ENCODE measurements at places on chromosomes 4 and X. TPM values are rescaled to one million over a fixed set of nuclear protein-coding genes. Genes with fewer than 3 reads are reported as not detected.

DNA sequence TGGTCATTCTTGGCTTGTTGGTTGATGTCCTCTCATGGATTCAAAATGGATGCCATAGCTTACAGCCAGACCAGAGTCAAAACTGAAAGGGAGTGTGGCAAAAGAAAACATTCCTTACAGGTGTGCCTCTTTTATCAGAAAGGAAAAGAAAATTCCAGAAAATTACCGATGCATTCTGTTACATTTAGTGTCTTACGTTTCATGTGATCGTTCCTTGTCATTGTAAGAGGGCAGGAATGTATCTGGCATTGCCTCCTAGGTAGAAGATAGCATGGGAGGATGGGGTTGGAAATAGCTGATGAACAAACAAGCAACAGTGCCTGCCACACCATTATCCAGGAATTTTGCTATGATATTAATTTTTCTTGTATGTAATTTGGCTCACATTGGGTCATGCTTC, 13.1 kb downstream of the GRXCR1 start:
- DNase-seq = no peak

DNA sequence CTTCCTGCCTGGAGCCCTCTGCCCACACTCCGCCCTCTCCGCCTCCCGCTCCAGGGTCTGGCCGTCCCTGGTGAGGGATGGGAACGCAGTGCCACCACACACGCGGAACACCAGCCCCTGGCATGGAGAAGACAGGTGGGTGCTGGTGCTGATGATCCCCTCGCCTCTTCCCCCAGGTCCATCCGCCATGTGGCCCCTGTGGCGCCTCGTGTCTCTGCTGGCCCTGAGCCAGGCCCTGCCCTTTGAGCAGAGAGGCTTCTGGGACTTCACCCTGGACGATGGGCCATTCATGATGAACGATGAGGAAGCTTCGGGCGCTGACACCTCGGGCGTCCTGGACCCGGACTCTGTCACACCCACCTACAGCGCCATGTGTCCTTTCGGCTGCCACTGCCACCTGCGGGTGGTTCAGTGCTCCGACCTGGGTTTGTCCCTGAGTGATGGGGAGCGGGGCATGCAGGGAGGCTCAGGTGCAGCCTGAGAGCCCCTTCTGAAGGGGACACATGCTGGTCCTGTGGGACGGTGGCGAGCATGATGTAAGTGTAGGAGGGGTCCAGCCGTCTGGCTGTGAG, 9.8 kb downstream of the BGN start:
- DNase-seq = no peak

DNA sequence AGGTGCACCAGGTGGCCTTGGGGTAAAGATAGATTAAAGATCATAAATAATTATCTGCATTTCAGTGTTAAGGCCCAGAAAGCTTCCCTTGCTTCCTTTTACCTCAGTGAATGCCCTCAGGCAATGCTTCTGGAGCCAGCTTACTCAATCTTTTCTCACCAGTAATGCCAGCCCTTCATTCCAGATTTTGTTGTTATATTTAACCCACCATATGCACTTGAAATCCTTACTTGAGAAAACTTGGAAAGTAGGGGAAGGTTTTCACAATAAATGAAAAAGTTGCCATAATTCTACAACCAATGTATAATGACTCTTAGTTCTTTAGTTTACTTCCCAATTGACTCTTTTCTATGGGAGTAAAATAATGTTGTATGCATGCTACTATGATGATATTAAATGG, 17.1 kb upstream of the PBDC1 start:
- DNase-seq = no peak

DNA sequence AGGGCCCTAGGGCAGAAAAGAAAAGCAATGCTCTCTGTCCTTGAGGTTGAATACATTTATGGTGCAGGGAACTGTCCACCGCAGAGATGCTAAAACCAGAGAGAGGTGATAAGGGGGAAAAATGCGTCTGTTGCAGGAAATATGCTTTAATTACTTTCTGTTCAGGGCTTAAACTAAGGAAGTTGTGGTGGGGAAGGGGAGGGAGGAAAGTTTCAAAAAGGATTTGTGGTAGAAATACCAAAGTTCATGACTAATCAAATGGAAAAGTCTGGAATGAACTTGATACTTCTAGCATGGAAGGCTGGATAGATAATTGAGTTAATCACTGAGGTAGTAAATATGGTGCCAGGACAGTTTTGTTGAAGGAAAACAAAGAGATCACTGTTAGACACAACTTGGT, 99.0 kb downstream of the ASB9 start:
- DNase-seq = no peak

GRCh38 chr4:70863099-70863790, 23.6 kb upstream of the GRSF1 start:
- DNase-seq = no peak

DNA sequence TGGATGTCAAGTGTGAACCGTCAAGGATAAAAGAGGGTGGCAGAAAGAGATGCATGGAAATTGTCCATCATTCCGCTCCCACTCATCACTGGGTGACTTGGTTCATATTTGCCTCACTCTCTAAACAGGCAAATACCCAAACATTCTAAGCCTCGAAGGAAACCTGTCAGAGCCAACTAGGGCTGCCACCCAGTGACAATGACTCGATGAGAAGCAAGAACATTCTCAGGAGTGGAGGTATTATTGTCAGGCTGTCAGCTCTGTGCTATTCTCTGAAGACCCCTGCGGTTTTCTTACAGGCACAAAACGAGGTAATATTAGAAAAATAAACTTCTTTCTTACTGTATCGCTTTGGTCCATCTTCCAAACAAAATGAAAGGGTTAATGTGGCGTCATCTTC, 139.6 kb downstream of the LDB2 start:
- no peak for DNase-seq

GRCh38 chrX:48516987-48517386, 4.6 kb upstream of the EBP start:
- DNase-seq = no peak

- DNase-seq = no peak
Measured at GRCh38 chr4:44914223-44914622, 187.9 kb upstream of the GNPDA2 start.

GRCh38 chrX:11908371-11908770, 150.3 kb downstream of the MSL3 start:
- no peak for DNase-seq

- DNase-seq = no peak
Measured at GRCh38 chrX:101749436-101749835, 89.8 kb upstream of the ARMCX2 start.

GRCh38 chr4:6183740-6184139, 16.6 kb downstream of the JAKMIP1 start:
- DNase-seq = no peak

GRCh38 chrX:95675794-95676193, 1008.8 kb upstream of the DIAPH2 start:
- no peak for DNase-seq

- DNase-seq = no peak
Measured at GRCh38 chr4:72702948-72703347, 133.9 kb upstream of the ADAMTS3 start.

DNA sequence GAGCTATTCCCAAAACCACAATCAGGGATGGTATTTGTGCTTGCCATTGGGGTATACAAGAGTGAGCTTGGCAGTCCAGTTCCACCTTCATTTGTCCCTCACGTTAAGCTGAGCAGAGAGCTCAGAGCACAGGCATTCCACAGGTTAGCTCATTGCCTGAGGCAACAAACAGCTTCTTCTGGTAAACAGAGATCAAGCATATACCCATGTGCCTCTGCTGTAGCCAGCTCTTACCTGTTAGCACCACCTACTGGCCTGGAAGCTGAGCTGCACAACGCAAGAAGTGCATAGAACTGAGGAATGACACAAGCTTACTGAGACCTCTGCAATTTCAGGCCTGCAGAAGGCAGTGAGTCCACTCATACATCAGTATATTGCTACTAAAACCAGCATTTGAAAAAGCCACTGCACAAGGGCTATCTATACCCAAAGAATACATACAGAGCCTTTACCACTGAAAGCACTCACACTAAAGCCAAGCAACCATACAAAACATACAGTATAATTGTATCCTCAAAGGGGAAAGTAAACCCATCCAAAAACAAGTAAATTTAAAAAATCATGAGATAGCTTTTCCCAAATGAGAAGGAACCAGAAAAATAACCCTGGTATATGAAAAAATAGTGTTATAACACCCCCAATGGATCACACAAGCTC, 258.3 kb upstream of the GABRA2 start:
- no peak for DNase-seq

DNA sequence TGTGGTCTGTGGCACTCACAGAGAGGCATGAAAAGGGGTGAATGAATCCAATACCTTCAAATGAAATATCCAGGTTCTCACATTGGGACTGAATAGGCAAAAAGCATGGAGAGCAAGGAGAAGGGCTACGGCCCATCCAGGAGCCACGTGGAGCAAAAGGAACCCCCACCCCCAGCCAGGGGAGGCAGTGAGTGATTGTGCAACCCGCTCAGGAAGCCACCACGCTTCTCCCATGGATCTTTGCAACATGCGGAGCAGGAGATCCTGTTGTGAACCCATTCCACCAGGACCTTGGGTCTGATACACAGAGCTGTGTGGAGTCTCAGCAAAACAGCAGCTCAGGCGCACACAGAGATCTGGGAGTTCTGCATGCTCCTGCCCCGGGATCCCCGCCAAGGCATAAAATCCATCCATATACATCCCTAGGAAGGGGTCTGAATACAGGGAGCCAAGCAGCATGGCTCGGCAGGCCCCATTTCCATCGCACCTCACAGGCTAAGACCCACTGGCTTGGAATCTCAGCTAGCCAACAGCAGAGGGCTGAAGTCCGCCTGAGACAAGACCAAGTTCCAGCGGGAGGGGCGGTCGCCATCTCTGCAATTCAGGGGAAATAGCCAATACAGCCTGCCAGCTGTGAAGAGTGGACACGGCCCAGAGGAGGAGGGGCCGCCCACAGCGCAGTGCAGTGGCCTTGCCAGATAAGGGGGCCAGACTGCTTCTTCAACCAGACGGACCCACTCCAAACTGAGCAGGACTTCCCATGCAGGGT, 80.2 kb downstream of the FGF16 start:
- DNase-seq = no peak

DNA sequence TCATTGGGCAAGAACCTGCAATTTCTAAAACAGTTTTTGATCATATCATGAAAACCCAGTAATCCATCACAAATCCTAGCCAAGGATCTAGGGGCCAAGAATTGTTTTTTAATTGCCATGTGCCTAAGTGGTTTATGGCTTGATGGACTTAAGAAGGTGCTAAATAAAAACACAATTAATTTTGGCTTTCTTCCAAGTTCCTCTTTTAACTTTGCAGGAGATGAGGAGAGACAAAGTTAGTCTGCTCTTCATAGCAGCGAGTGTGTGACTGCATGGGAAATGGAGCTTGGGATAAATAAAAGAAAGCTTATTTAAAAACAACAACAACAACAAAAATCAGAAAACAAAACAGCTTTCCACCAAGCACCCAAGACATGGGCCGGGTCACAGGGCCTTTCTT, 41.4 kb downstream of the ARHGEF9 start:
- DNase-seq = no peak

DNA sequence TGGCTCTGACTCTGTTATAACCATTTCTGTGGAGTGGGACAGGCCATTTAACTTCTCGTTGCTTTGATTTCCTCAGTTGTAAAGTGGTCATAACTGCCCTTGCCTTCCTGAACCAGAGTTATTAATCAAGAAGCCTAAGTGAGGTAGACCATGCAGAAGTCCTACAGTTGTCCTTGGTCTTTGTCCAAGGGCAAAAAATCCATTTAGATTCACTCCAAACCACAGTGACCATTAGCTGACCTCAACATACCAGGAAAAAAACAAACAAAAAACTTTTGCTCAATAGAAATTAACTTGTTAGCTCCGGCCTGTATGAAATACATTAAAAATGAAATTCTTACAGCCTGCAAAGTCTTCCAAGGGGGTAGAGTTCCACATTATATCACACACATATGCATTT, 52.7 kb downstream of the TBC1D9 start:
- no peak for DNase-seq

DNA sequence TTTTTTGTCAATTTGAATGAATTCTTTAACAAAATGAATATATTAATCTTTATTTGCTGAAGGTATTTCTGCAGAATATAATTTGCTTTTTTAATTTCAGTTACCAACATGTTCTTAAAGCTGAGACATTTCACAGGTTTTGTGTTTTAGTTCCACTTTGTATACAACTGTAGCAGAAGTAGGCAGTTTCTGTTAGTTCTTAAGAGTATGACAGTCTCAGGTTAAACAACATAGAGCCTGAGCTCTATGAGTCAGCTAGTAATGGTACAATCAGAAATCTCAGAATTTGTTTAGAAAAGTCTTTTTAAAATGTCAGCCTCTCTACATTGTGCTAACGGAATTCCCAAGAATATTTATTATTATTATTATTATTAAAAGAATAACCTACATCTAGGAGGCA, 50.4 kb downstream of the GSTCD start:
- DNase-seq = no peak

GRCh38 chr4:22877486-22878052, 184.8 kb downstream of the GBA3 start:
- DNase-seq = no peak

- DNase-seq = no peak
Measured at GRCh38 chr4:11338956-11339782, 89.5 kb downstream of the HS3ST1 start.

GRCh38 chr4:146053891-146054290, 115.3 kb upstream of the ZNF827 start:
- no peak for DNase-seq

GRCh38 chr4:158856852-158857251, 88.0 kb downstream of the FNIP2 start:
- DNase-seq = no peak

DNA sequence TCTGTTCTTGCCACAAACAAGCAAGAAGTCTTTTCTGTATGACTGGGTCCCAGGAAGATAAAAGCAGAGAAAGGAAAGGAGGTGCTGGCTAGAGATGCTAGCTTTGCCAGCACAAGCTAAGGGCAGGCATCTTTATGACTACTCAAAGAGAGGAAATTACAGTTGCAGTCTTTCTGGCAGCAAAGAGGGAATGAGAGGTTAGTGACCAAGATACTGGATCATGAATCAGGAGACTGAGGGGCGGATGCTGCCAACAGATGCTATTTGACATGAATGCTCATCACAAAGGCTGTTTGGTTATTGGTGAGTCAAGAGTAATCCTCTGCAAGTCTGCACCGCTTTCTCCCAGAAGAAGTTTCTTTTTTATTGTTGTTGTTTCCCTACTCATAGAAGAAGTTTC, 5.5 kb upstream of the XIAP start:
- no peak for DNase-seq

DNA sequence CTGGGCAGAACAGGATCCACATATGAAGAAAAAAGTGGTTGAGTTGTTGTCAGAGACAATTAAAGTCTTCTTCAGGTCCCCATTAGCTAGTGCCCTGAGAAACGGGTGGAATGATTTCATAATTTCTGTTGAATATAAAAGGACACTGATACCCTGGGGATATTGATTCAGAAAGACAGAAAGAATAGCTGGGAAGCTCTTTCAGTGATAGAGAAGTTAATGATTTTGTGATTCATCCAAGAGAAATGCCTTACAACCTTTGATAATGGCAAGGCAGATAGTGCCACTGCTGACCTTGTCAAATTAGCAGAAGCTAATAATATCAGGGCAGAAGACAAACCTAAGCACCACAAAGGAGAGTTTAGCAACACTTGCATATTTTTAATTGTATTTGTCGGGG, 37.9 kb downstream of the UNC5C start:
- no peak for DNase-seq

- DNase-seq = no peak
Measured at GRCh38 chrX:551306-551705, 79.3 kb upstream of the SHOX start.

The DDX53 gene
- total RNA-seq = not detected

The GLUD2 gene
- 5.6 TPM for total RNA-seq

The DCAF4L1 gene
- 0.35 TPM for total RNA-seq

The TREX2 gene
- total RNA-seq = 0.80 TPM

The SLC10A6 gene
- total RNA-seq = 5.2 TPM

The MAGEC1 gene
- total RNA-seq = not detected

The EOLA1 gene
- total RNA-seq = 19.8 TPM

The TRPC3 gene
- total RNA-seq = 0.48 TPM

Measured in mesenteric fat pad (tissue), 1 donor.